ENCODE measurements at places on chromosomes 2 and 18.

DNA sequence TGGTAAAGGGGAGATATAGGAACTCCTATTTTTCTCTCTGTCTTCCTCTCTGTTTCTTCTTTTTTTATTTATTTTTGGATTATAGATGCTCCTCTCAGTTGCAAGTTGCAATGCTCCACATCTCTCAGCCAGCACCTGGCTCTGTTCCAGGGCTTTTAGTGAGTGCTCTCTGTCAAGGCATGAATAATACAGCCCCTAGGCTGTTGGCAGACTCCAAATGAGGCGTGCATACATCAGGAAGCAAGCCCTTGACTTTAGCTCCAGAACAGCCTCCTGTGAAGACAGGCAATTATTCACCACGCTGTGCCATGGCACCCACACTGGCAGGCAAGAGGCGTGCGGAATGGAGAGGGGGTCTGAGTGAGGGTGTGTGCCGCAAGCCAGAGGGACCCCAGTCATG lies 228.1 kb upstream of the PXDN start:
- peak; percentile 90 for DNase-seq

DNA sequence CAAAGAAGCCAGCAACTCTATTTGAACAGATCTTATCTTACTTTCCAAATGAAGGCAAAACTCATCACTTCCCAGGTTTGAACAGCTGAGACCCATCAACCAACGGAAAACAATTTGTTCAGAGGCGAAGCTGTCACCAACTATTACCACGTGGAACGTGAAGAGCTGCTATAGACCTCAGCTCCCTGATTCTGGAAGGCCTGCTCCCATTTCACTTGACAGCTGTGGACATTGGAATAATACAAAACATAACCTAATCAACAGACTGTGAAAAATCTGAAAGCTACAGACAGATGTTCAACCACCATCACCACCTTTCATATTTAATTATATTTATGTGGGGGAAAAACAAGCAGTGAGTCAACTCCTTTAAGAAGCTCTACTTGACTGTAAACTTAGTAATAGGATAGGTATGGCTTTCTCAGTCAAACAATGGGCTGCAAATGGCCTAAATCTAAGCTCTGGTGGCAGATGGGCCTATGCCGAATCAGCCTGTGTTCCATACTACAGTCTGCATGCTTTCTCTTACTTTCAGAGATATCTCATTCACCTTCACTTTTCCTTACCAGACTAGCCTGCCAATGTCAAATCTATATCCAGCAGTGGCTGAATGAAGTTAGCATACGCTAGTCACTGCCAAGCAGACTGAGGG lies 896.4 kb downstream of the TDRD15 start:
- DNase-seq: no peak

GRCh38 chr2:51165534-51166260 lies 133.8 kb upstream of the NRXN1 start:
- peak; percentile 45 for DNase-seq

- DNase-seq: no peak
Measured at GRCh38 chr2:177612659-177613058, 220.1 kb downstream of the AGPS start.

- DNase-seq: peak; percentile 94
Measured at GRCh38 chr2:42967959-42968674, 175.7 kb upstream of the HAAO start.

- no peak for DNase-seq
Measured at GRCh38 chr2:155825876-155826275, 506.6 kb downstream of the NR4A2 start.

DNA sequence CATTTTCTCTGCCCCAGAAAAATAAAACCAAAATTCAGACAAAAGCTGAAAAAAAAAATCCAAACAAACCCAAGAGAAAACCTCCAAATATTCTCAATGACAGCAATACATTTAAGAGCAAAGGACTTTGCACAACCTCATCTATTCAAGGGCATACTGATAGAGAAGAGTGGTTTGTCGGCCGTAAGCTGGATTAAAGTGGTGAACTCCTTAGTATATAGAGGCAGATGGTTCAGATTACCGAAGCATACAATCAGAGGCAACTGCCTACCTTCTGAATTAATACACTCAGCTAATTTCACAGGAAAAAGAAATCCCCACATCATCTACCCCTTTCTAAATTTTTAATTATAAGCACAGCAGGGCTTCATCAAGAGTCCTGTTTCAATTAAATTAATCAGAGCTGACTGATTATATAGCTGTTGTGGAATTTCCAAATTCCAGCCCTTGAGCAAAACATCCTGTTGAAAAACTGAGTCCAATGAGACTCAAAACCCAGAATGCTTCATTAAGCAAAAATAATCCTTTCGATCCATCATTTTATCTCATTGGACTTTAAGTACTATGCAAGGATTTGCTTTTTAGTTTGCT lies at the start of gene CPLX4:
Gene CPLX4 (minus strand): TSS at position 190 of the 591 bp plus-strand sequence. CDS start 187 bp downstream, at position 3.
- no peak for DNase-seq

- DNase-seq: no peak
Measured at GRCh38 chr2:102186791-102187495, at the start of gene IL1RL2. Gene IL1RL2, plus strand, starts transcription at chr2:102187023. Its CDS starts 845 bp downstream, at chr2:102187868.

All from fibroblast of skin of scalp (primary cell).